H9 (cell line): ENCODE measurements at places on chromosomes 4 and X. TPM values are rescaled to one million over a fixed set of nuclear protein-coding genes. Genes with fewer than 3 reads are reported as not detected.

The GPR119 gene
- not detected in 2 replicates for total RNA-seq

GRCh38 chr4:80806472-80806871, 224.0 kb upstream of the BMP3 start:
- H3K27ac ChIP-seq, result no peak overlapping the region
- DNase-seq, result no peak
- no peak overlapping the region for H3K4me3 ChIP-seq
- H3K4me1 ChIP-seq, result no peaks in the 10 kb centered on the region

GRCh38 chr4:37649268-37649667, 36.9 kb downstream of the RELL1 start:
- peaks cover 14% of the 10 kb centered on the region for H3K36me3 ChIP-seq
- no peaks in the 10 kb centered on the region for H3K27me3 ChIP-seq
- H3K4me1 ChIP-seq, result peaks cover 10% of the 10 kb centered on the region
- no peak overlapping the region for H3K4me3 ChIP-seq
- no peak overlapping the region for H3K27ac ChIP-seq

DNA sequence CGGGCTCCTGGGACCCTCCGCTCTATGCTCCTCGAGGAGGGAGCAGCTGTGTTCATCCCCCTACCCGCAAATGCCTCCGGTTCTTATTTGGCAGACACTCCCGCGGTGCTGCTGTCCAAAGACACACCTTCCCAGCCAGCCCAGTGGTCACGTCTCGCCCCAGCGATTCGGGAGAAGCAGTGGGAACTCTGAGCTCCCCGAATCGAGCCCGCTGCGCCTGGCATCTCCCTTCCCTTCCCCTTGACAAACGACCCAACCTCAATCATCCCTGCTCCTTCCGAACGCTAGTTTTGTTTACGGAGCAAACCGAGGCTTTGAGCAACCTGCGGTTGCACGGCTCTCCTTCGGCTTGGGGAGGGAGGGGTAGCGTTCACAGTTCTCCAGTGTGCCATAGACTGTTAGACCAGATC, 317 bp upstream of the FRMPD4 start:
- H3K27me3 ChIP-seq, result peaks cover 4% of the 10 kb centered on the region; the same call in 1 of the 2 replicates
- peak overlapping the region; percentile 89 for H3K4me3 ChIP-seq
- no peak overlapping the region for H3K27ac ChIP-seq

DNA sequence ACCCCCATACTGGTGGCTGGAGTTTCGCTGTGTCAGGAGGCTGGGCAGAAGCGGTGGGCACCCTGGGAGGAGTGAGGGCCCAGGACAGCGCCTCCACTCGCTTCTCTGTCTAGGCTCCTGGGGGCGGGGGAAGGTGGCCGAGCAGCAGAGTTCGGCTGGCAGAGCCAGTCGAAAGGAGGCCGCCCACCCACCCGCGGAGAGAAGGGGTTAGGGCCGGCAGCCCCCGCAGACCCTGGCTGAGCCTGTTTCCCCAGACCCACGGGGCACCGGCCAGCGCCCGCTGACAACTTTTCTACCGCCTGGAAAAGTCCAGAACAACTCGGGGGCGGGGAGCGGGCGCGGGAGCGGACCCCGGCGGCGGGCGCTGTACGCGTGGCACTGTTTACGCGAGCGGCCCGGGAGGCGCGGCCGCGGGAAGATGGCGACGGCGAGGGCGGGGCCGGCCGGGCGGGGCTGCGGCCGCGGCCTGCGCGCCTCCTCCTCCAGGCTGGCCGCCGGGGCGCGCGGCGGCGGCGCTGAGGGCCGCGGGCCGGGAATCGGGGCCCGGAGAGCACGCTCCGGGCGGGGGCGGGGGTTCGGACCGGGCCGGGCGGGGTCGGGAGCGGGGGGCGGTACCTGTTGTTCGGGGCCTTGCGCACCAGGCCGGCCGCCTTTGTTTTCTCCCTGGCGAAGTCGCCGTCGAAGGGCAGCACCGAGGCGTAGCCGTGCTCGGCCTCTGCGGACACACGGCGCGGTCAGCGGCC, 628 bp downstream of the MXD4 start:
- H3K4me3 ChIP-seq, result peak overlapping the region; percentile 79
- no peak for DNase-seq
- no peak overlapping the region for H3K27ac ChIP-seq
- no peaks in the 10 kb centered on the region for H3K27me3 ChIP-seq
